ENCODE measurements at places on chromosomes 16 and 17.
A peak's percentile ranks its signal among the peaks of the same experiment; 100 is the strongest.

DNA sequence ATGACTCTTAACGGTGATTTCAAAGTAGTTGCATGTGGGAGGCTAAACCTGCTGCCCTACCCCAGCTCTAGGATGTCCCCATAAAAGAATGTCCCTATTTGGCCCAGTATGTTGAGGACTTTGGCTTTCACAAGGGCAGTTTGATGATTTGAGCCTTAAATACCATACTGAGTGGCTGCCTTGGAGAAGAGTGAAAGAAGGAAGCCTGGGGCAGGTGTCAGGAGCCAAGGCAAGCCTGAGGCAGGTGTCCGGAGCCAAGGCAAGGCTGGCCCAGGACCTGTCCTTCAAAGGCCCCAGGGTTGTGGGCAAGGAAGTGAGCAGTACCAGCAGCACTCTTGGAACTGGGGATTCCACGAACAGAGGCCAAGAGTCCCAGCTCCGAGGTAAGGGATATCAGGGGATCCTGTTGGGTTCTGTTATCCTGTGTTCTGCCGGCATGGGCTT lies 18.6 kb downstream of the ST6GALNAC2 start:
- no peak for DNase-seq

DNA sequence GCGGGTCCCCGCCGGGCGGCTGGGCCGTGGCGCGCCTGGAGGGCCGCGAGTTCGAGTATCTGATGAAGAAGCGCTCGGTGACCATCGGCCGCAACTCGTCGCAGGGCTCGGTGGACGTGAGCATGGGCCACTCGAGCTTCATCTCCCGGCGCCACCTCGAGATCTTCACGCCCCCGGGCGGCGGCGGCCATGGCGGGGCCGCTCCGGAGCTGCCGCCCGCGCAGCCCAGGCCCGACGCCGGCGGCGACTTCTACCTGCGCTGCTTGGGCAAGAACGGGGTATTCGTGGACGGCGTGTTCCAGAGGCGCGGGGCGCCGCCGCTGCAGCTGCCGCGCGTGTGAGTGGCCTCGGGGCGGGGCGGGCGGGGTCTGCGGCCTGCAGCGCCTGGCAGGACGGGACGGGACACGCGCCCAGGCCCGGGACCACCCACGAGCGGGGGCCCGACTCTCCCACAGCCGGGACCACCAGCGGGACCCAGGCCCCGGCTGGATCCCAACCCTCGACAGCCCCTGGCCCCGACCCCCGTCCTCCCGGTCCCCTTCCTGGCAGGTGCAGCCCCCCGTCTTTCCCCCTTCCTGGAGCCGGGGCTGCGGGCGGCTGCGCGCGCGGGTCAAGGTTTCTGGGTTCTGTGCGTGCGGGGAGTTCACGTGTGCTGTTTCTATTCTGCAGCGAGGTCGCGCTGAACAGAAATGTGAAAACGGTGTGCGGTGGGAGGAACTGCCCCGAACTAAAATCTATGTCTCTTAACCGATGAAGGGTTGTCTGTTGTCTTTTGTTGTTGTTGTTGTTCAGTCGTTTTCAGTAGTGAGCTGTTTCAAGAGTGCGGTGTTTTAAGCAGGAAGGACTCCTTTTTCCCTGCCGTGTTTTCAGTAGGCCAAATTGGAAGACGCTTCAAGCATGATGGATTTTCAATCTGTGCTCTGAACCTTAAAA lies 705 bp downstream of the FOXK2 start:
- DNase-seq = peak; percentile 22

DNA sequence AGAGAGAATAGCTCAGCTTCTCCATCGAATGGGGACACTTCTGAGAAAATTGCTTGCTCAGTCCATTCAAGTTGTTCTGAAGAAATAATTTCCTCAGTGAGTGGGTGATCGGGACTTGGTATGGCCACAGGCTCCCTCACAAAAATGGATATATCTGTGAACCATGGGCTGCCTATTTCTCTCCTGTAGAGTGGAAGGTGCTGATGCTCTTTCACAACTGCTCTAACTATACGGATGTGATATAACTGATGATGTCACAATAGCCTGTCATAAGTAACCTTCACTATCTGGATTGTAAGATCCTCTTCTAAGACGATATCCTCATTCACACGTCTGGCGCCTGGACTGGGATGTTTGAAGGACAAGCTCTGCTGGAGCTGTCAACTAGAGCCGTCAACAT lies 4.7 kb upstream of the CCL18 start:
- no peak for DNase-seq

GRCh38 chr17:19386051-19386929 lies 700 bp downstream of the MFAP4 start:
- peak; percentile 68 for DNase-seq

- DNase-seq = no peak
These were observed 27.4 kb upstream of the SSTR2 start for GRCh38 chr17:73137376-73137775.

DNA sequence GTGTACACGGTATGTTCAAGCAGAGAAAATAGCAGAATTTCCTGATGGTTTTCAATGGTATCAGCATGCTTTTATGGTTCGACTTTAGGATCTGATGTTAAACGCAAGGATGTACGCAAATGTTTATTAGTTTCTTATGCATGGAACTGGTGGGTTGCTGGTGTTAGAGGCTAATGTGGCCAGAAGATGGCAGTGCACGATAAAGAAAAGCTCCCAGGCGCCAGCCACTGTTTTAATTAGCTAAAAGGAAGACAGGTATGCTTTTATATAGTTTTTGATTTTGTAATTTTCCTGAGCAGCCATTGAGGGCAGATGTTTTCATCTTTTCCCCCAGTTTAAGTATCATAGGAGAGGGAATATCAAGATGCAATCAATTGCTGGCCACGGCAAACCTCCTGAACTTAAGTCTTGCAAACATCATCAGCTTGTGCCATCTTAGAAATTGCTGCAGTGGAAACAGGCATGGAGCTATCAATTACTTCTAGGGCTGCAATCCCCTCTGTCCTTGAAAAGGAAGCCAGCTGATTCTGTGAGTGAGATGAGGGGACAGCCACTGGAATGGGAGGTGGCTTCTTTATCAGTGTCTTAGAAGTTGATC lies 648.5 kb upstream of the RBFOX1 start:
- DNase-seq = no peak

DNA sequence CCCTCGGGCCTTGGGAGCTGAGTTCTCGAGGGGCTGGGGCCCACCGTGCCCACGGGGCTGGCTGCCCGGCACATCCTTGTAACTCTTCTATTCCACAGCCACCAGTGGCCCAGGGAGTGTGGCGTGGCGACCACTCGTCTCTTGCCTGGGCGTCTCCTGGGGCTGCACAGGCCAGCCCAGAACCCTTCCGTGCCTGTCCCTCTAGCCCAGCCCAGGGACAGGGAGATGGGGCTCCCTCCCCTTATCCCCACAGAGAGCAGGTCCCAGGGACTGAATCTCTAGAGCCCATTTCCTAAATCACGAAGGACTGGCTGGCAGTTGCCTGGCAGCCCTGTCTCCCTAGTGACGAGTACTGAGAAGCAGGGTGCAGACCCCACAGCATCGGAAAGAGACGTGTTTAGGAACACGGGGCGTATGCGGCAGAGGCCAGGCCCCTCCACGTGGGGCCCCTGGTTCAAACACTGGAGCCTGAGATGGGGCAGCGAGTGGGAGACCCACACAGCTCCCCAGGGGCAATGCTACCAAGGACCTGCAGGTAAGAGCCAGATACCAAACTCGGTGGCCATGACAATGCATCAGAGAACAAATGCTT lies 51.0 kb downstream of the TIMM22 start:
- DNase-seq = no peak

DNA sequence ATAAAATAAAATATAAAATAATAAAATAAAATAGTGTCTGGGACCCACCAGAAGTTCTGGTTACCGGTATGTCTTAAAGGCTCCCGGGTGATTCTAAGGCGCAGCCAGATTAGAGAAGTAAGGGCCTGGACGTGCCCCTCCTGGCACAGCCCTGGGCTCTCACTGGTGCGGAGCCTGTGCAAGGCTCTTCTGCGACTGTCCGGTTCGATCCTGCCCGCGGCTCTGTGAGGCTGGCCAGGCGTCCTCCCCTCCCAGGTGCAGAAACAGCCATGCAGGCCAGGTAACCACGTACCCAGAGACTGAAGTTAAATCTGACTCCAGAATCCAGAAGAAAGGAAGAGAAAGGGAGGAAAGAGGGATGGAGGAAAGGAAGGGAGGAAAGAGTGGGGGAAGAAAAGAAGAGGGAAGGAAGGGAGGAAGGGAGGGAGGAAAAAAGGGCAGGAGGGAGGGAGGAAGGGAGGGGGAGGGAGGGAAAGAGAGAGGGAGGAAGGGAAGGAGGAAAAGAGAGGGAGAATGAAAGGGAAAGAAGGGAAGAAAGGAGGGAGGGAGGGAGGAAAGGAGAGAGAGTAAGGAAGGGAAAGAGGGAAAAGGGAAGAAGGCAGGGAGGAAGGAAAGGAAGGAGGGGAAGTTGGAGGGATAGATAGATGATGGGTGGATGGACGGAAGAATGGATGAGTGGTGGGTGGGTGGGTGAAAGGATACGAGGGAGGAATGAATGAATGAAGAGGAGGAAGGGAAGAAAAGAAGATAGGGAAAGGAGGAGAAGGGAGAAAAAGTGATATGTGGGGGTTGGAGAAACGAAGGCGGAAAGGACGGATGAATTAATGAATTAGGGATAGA lies 42.3 kb downstream of the C16orf82 start:
- DNase-seq = no peak

DNA sequence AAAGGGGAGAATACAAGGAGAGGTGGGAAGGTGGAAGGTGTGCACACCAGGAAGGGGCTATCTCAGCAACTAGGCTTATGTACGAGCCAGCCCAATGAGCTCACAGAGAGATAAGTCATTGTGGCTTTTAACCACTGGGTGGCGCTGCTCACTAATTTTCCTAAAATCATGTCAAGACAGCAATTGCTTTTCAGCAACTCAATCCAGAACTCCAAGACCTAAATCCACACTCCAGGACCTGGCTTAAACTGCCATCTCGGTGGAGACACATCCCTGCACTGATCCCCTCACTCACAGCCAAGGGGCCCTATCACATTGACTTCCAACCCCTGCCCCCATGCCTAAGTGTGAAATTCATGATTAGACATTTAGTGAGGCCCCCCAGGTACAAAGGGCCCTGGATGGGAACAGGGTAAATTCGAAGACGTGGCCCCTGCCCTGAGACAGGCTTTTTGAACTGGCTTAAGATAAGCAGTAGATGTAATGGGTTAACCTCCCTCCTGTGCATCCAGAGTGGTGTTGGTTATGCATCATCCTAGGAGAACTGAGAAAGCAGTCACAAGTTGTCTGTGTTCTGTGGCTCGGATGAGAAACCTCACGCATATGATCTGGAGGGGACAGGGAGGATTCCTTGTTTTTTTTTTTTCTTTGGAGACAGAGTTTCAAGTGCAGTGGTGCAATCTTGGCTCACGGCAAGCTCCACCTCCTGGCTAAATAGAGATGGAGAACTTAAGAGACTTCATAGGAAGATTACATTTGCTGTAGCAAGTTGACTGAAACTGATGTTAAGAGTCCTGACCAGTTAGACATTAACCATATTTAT lies 11.5 kb downstream of the CCL16 start:
- DNase-seq = no peak

DNA sequence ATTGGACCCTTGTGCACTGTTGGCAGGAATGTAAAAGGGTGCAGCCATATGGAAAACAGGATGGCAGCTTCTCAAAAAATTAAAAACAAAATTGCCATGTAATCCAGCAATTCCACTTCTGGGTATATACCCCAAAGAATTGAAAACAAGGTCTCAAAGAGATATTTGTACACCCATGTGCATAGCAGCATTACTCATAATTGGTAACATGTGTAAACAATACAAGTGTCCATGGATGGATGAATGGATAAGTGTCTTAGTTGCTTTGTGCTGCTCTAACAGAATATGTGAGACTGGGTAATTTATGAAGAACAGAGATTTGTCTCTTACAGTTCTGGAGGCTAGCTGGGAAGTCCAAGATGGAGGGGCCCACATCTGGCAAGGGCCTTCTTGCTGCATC lies 3.8 kb upstream of the RUNDC3A start:
- DNase-seq = no peak

DNA sequence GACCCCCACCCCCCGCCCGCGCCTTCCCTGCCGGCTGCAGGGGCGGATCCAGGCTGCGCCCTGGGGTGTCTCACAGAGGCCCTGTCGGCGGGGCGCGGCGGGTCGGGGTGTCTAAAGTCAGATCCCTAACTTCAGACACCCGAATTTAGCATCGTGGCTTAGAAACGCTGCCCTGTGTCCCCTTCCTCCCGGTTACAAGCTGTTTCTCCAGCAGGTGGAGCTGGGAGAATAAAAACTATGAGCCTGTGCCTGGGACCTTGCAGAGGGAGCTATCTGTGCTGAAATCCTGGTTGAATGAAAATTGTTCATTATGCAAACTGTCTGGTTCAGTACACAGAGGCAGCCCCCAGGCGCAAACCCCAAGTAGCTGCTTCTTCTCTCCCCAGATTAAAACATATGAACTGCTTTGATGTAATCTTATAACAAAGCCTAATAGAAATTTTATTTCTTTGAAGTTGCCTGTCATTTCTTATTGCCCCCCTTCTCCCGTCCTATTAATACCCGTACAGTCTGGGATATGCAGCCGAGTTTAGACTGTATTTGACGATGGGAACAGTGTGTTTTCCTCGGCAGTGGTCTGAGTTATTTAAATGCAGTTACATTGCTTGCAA lies 79.0 kb downstream of the RPA1 start:
- DNase-seq = peak; percentile 38

- DNase-seq = no peak
These were observed 272.2 kb downstream of the CDH13 start for GRCh38 chr16:82899006-82899405.

DNA sequence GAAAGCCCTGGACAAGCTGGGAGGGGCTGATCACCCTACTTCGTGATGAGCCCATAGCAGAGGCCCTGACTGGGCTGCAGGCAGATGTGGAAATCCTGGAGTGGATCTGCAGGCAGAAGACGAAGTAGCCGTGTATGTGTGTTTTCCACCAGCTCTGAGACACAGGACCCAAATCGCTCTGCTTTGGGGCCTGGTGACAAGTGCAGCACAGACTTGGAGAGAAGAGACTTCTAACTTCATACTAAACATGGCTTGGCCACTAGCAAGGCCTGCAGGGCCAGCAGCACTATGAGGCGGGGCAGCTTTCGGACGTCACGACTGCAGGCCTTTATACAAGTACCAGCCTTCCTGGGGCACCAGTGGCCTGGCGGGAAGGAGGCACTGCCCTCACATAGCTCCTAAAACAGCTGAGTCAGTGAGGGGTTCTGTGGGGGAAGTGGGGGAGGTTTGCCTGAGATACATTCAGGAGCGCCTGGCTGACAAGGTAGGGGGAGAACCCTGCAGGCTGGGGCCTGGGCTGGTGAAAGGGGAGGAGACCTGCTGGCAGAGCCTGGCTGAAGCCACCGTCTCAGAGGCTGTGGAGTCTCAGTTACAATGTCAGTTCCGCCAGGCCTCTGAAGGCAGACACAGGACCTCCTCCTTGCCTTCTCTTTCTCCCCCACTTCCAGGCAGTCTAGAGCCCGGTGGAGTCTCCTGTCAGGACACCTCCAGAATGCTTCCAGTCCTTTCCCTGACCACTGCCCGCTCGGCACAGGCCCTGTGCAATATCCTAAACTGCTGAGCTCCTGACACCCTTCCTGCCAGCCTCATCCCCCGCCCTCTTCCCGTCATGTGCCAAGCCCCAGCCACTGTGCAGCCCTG lies 73.4 kb downstream of the WSB1 start:
- DNase-seq = no peak

- DNase-seq = peak; percentile 62
These were observed 35.1 kb downstream of the MFSD11 start for GRCh38 chr17:76772842-76773525.

All from T1000 (cell line).